ENCODE measurements at places on chromosomes 5 and 9. TPM values are rescaled to one million over a fixed set of nuclear protein-coding genes. Genes with fewer than 3 reads are reported as not detected.

NRARP gene
- total RNA-seq, result 82.2 TPM

CAMK4 gene
- 0.28 TPM for total RNA-seq

HAVCR2 gene
- under 0.01 TPM for total RNA-seq

PLCXD3 gene
- 0.51 TPM for total RNA-seq

APBA1 gene
- total RNA-seq, result 4.9 TPM

PTPN3 gene
- 3.6 TPM for total RNA-seq

PCDH12 gene
- total RNA-seq, result 60.9 TPM

FAM81B gene
- not detected for total RNA-seq

KCNV2 gene
- total RNA-seq, result not detected

GABRP gene
- total RNA-seq, result 0.51 TPM

MLANA gene
- not detected for total RNA-seq

PPWD1 gene
- total RNA-seq, result 53.6 TPM

GABRA1 gene
- not detected for total RNA-seq

COL15A1 gene
- total RNA-seq, result 31.5 TPM

EIF4E1B gene
- not detected for total RNA-seq

MSMP gene
- 66.8 TPM for total RNA-seq

CHSY3 gene
- total RNA-seq, result 3.9 TPM

ADAMTS2 gene
- 0.42 TPM for total RNA-seq

TRIM36 gene
- 0.34 TPM for total RNA-seq

FBXL17 gene
- 8.3 TPM for total RNA-seq

FYB1 gene
- not detected for total RNA-seq

PKD2L2 gene
- not detected for total RNA-seq

SARDH gene
- total RNA-seq, result 0.37 TPM

QRFP gene
- not detected for total RNA-seq

PCDHB14 gene
- 1.0 TPM for total RNA-seq

DCTN3 gene
- 65.3 TPM for total RNA-seq

FAM78A gene
- 12.4 TPM for total RNA-seq

KIF12 gene
- 0.14 TPM for total RNA-seq

FOXD4 gene
- 0.17 TPM for total RNA-seq

FOXD4L3 gene
- not detected for total RNA-seq

BTNL3 gene
- not detected for total RNA-seq

CCDC192 gene
- not detected for total RNA-seq

KCTD16 gene
- 0.05 TPM for total RNA-seq

TAF11L9 gene
- not detected for total RNA-seq

GRIN3A gene
- total RNA-seq, result not detected

PIP5KL1 gene
- 0.70 TPM for total RNA-seq

All from dermis blood vessel endothelial cell (primary cell).